ENCODE measurements at places on chromosomes 2 and 18.

DNA sequence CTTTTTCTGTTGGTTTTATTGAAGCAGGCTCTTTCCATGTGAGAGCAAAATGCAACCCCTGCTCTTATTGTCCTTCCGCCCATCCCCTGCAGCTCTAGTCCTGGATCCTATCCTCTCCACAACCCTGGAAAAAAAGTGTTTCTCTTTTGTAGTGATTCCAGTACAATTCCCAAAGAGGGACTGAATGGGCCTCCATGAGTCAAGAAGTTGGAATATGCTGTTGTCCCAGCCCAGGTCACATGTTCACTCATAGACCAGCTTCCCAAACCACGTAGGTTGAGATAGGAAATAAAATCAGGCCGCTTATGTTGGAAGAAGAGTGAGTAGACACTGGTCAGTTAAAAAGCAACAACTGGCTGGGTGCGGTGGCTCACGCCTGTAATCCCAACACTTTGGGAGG, 39.4 kb downstream of the CPO start:
- no peak for DNase-seq

- no peak for DNase-seq
Measured at GRCh38 chr18:72107647-72108383, 436.3 kb downstream of the CBLN2 start.

- DNase-seq = no peak
Measured at GRCh38 chr2:39523308-39524044, 86.4 kb upstream of the MAP4K3 start.

- peak; percentile 75 for DNase-seq
Measured at GRCh38 chr18:63213331-63213900, 106.2 kb downstream of the BCL2 start.

DNA sequence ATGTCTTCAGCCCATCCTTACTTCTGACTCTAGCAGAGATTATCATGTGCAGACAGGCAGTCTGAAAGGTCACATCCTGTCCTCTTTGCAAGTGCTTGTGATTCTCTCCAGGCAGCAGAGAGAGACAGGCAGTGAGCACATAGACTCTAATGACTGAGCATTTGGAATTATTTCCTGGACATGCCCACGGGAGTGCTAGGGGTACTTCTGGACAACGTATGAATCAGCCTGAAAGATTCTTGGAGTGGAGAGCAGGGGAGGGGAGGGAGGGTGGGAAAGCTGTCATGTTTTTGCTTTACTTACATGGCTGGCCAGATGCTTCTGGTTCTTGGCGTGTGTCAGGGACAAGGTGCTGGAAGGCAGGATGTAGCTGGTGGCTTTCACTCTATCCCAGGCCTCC, 150.6 kb downstream of the RIF1 start:
- DNase-seq = no peak

DNA sequence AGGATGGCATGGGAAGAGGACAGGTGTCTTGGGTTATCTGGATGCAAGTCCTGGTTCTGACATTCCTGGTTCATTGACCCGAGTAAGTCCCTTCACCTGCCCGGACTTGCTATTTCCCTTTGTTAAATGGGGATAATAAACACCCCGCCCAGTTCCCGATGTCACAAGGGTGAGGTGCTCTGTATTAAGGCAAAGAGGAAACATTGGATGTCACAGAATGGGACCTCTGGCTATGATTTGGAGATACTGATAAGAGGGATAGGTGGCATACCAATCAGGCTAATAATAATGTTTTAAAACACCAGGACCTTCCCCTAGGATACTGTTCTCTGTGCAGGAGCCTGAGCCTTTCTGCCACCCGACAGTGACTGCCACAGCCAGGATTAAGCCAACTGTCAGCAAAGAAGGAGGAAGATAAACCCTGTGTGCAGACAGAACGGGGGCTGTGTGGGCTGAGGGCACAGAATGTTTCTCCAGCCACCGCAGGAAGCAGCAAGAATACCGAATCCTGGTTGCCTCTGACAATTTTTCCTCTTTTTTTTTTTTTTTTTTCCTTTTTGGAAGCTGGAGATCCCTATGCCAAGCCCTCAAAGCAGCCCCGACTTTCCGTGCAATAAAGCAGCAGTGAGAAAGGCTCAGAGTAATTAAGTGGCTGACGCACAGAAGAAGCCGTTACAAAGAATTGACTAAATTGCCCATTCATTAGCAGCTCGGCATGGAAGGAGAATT, 336.6 kb downstream of the SMAD2 start:
- DNase-seq = no peak

DNA sequence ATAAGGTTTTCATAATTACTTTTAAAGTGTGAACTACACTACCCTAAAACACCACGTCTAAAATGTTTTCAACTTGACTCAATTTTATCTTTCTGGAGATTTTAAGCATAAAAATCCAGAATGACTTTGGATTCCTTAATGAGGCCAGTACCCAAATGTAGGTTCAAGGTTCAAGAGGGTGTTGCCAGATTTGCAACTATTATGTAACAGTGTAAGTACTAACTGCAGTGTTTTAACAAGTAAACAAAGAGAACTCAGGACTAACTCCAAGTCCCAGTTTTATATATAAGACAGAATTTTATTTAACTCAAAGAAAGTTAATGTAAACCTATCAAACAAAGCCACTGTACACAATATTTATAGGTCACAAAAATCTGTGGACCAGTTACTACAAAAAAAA, 5.7 kb downstream of the HIBCH start:
- DNase-seq = no peak

DNA sequence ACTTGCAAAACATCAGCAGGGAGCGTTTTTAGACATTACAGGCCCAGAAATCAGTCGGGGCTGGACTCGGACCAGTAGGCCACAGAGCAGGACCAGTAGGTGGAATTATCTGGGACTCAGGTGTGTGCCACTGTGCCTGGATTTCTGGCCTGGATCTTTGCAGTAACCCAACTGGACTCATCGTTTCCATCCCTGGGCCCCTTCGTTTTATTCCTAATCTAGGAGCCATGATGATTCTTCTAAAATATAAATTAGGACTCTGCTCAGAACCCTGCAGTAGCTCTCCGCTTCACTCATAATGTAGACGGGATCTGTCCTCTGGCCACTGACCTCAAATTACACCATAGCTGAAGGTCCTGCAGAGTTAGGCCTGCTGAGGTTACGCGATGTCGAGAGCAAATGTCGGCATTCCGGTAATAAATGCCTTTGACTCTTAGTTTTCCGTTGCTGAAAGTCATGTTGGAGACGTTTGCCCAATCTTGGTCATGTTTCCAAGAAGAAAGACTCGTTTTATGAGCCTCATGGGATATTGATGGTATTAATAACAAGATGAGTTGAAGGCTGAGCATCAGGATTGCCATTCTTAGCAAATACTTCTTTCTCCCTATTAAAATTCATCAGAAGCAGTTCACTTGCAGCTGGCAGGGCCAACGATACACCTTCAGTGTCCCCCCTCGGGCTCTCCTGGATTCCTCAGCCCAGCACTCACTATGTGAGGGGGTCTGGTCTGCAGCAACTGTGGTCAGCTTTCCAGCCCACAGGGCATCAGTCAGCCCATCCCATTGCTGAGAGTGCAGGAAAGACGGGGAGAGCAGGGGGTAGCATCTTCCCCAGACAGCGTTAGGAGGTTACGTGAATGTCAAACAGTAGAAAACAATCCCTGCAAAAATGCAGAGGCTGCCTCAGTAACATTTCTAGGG, 39.9 kb upstream of the KLF11 start:
- DNase-seq = no peak

All from activated CD8-positive, alpha-beta memory T cell treated with anti-CD3 and anti-CD28 coated beads for 24 hours (primary cell).